ENCODE measurements at places on chromosomes 12 and 14.

- DNase-seq, result no peak
Measured at GRCh38 chr12:116838365-116838764, 42.9 kb downstream of the HRK start.

DNA sequence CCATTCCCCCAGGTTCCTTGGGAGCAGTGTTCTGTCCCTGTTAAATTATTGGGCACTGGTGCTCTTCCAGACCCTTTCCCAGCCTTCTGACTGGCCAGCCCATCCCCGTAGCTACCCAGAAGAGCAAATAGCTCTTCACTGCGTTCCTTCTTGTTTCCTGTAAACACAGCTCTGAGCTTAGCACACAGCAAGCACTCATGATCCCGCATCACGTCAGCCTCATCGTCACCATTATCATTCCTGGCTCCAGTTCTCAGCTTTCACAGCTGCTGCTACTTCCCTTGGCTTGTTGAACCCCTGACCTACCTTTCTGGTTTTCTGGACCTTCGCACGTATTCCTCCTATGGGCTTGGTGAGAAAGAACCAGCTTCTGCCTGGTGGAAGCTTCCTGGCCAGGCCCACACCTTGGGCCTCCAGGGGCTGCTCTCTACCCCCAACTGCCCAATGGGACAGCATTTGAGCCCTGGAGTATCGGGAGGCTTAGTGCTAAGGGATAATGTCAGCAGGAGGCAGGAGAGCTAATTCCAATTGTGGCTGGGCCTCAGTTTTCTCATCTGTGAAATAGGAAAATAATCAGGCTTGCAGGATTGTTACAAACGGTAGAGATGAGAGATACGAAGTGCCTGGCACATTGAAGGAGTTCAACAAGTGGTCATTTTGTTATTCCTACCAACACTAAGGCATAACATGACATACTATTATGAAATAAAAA lies 22.6 kb upstream of the PAPOLA start:
- DNase-seq, result no peak

GRCh38 chr14:34776611-34777010 lies 62.2 kb upstream of the CFL2 start:
- no peak for DNase-seq

DNA sequence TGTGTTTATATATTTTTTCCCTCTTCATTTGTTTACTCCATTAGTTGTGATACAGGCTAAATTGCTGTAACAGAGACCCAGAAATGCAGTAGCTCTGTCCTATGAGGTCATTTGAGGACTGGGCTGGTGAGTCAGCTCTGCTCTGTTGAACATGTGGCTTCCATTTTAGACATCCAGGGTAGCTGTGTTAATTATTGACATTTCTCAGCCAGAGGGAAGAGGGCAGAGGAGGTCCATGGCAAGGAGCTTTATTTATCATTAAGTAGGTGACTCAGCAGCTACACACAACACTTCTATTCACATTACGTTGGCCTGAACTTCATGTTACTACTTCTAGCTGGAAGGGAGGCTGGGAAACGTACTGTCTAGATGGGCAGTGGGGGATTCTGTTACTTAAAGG lies 85.4 kb downstream of the PTCSC3 start:
- no peak for DNase-seq

DNA sequence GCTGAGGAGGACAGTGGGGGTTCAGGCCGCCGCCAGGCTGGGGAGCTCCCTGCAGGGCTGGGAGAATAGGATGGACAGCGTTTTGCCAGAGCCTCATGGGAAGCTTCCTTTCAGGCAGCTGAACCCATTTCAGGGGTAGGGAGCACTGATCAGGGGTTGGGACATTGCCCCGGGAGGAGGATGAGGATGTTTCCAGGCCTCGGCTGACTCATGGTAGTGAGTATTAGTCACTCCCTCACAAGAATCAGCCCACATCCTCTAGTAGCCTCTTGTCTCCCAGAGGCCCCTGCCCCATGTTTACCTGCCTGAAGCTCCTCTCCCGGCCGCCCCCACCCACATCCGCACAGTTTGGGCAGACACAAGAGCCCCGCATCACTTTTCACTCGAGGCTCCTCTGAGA lies 89.8 kb downstream of the ZFP36L1 start:
- DNase-seq, result no peak

GRCh38 chr12:116707751-116708150 lies 30.1 kb downstream of the SPRING1 start:
- DNase-seq, result no peak

- DNase-seq, result no peak
Measured at GRCh38 chr12:92802906-92803305, 100.1 kb downstream of the PLEKHG7 start.

DNA sequence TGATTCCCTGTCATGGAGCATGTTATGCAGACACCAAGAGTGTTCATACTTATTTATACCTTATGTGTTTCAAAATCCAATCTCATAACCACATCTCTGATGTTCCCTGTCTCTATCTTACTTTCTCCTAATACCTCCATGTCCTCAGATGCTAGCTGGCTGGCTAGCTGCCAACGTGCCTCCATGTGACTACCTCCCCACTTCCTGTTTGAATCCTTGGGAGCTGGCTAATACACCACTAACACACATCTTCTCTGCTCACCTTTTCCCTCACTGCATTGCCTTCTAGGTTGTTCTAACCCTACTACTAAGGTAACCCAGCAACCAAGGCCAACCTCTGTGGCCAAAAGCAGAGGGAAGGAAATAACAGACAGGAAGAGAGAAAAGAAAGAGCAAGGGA lies 27.3 kb downstream of the TTC5 start:
- no peak for DNase-seq
